Temporal lobe (tissue), 4 donors: ENCODE measurements at places on chromosomes 6 and 20. TPM values are rescaled to one million over a fixed set of nuclear protein-coding genes. Genes with fewer than 3 reads are reported as not detected.

FRK gene
- 0.49 TPM for total RNA-seq

ROMO1 gene
- 35.9 TPM for total RNA-seq

PCMTD2 gene
- 110 TPM for total RNA-seq

EYS gene
- total RNA-seq = 2.0 TPM

MEP1A gene
- total RNA-seq = under 0.01 TPM

ZNF341 gene
- total RNA-seq = 2.0 TPM

CLIC5 gene
- 2.5 TPM for total RNA-seq

LY6G6C gene
- 0.25 TPM for total RNA-seq

TFAP2A gene
- 0.25 TPM for total RNA-seq

FKBP5 gene
- total RNA-seq = 4.2 TPM

PTK6 gene
- not detected for total RNA-seq

RNF144B gene
- 2.0 TPM for total RNA-seq

ZNF165 gene
- total RNA-seq = 0.49 TPM

LTB gene
- total RNA-seq = not detected

PRDM13 gene
- total RNA-seq = not detected

SYTL3 gene
- 3.0 TPM for total RNA-seq

TRERF1 gene
- 3.2 TPM for total RNA-seq

POLR1C gene
- total RNA-seq = 18.4 TPM

FOXS1 gene
- total RNA-seq = 0.74 TPM

COX4I2 gene
- total RNA-seq = not detected

NKAIN4 gene
- total RNA-seq = 9.6 TPM

CPXM1 gene
- 10.1 TPM for total RNA-seq

ZHX3 gene
- 28.5 TPM for total RNA-seq

MRPS18B gene
- 23.6 TPM for total RNA-seq

COL21A1 gene
- 2.7 TPM for total RNA-seq

SALL4 gene
- total RNA-seq = 0.49 TPM

PPT2 gene
- 15.5 TPM for total RNA-seq
